ENCODE measurements at places on chromosomes 13 and 19.

DNA sequence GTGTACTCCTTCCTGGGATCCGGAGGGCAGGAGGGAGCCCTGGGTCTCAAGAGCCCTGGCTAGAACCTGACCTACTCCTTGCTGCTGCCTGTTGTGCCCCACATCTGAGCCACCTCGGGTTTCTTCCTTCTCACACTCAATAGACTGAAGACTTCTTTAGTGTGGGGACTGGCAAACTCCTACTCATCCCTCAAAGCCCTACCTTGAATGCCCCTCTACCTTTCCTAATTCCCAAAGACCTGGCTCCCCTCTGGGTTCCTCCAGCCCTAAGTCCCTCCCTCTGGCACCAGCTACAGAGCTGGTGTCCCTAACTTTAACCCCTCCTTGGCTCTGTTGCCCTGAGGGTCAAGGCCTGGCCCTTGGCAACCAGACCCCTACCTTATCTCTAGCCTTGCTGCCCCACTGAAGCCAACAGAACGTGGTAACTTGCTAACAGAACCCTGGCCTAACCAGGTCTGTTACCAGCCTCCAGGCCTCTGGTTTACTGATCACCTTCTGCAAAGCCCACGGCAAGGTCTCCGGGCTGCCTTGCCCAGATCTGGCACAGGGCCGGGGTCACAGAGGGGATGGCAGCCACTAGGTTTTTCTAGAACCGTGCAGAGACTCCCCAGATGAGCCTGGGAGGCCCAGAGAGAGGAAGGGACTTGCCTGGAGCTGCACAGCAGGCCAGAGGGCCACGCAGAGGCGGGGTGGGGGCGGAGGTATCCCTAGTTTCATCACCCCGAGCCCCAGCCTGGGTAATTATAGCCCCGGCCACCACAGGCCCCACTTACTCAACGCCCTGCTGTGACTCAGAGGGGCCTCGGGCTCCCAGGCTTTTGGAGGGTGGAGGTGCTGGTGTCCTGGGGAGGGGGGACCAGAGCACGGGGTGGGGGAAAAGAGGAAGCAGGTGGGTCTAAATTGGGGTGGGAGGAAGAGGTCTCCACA, 15.3 kb downstream of the ZBTB7A start:
- DNase-seq: no peak

DNA sequence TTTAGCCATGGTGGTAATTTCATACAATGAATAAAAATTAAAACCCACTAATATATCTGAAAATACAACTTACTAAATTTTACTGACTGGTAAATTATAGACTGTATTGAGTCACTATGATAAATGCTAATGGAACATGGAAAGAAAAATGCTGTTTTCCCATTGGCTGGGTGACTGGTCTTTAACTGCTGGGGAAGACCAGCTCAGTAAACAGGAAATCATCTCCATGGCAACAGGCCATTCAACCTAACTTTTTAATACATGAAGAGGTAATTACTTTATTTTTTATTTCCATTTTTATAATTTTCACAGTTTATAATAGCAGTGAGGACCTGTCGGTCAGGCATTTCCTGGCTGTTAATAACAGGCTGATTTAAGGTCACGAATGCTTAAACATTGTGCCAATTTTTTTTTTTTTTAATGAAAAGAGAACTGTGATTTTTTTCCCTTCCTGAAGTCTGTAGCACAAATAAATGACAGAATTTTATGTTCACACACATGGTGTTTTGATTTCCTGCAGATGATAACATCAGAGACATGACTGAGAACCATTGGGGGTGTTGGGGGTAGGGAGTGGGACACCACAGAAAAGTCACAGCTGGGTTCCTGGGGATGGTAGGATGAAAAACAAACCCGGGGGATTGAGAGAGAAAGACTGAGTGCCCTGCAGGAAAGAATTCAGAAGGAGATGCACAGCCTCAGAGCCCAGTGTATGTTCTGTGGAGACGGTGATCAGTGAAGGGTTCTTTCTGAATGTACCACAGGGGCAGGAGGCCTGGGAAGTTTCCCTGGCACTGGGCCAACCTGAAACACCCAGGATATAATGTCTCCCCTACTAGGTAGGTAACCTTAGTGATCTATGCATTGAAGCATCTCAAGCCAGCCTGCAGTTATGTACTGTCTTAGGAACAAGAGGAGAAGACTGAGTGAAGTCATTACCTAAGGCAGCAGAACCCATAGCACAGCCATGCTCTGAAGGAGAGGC, 297.1 kb downstream of the COG6 start:
- no peak for DNase-seq

DNA sequence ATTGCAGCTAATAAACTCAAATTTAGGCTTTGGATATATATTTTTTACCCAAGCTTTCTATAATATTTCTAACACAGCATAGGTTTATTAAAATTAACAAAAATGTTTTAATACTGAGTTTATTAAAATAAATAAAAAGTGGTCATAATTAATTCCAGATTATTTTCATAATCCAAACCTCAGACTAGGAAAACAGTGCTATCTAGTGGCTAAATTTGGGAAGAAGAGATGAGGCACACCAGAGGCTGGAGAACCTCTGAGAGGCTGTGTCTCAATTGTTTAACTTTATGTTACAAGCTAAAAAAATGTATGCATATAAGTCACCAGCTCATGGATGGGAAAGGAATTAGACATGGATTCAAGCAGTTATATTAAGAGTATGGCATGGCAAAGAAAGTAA, 392.5 kb downstream of the DIAPH3 start:
- no peak for DNase-seq

DNA sequence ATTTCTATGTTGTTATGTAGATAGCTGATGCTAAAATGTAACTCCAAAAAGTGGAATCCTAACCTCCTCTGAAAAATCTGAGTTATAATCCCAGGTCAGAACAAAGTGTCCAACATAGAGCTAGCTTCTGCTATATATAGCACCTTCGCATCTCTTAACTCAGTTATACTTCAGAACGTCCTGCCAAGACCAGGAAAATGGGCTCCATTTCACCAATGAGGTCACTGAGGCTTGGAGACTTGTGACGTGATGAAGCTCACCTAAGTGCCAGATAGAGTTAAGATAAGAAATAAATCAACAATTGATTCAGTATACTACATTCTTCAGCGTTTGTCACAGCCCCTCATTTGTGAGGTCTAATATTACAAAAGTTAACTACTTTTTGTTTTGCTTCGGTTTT, 88.8 kb downstream of the KCTD12 start:
- no peak for DNase-seq

- no peak for DNase-seq
Observed at GRCh38 chr13:92135509-92135908, 737.1 kb downstream of the GPC5 start.

- no peak for DNase-seq
Observed at GRCh38 chr19:3785938-3786824, at the start of gene MATK. Gene MATK, minus strand, starts transcription at chr19:3786381. Its CDS starts 1,246 bp downstream, at chr19:3785135.

DNA sequence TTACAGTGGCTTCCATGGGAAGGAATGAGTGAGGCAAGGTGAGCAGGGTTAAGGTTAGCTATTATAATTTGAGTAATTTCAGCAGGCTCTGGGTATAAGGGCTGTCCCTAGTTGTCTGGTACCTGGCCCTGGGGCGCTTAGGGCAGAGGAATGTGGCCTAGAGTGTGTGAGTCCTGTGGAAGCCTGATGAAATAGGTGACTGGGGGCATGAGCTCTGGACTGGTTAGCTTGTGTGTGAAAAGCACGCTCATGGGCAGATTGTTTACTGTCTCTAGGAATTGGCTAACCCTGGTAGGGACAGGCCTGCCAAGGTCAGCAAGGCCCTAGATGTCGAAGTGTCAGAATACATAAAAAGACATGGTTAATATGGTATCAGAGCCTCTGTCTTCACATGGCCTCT, 42.5 kb downstream of the SPRYD7 start:
- no peak for DNase-seq

- DNase-seq: no peak
Observed at GRCh38 chr13:77510156-77510555, 25.4 kb upstream of the SCEL start.

All from anterior cingulate cortex (tissue), 58 donors.